ENCODE measurements at places on chromosomes 4 and X. TPM values are rescaled to one million over a fixed set of nuclear protein-coding genes. Genes with fewer than 3 reads are reported as not detected.

The HPGDS gene
- total RNA-seq: not detected

DNA sequence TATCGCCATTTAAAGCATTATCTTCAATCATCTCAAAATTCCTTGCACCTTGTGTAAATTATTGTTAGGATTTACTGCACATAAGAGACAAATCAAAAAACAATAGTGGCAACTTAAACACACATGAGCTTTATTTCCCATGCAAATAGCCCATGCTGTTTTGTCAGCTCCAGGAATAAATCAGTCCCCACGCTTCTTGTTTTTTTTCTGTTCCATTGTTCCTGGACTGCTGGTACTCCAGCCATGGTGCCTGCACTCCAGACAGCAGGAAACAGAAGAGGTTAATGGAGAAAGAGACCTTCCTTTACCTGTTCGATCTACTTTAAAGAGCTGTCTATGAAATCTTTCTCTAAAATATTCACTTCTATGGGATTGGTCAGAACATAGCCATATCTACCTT lies 1515.7 kb upstream of the TENM3 start:
- no peak for DNase-seq

- DNase-seq: peak; percentile 73
Measured at GRCh38 chrX:154298312-154298711, 2.7 kb downstream of the TKTL1 start.

DNA sequence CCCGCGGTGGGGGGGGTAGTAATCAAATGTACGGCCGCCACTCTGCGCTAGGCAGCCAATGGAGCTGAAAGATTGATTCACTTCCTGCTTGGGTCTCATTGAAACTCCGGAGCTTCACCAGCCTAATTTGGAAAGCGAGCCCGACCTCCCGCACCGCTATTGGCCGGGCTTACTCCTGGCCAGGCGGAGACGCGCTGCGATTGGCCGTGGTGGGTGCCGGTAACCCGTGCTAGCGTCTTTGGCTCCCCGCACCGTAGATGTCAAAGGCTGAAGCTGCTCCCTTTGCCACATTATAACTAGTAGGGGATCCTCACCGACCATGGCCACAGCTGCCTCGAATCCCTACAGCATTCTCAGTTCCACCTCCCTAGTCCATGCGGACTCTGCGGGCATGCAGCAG lies at the start of gene POU3F4:
Gene POU3F4, plus strand, starts transcription at position 285 of the 400 bp plus-strand sequence. Its CDS starts 35 bp downstream, at position 320.
- DNase-seq: no peak
